ENCODE measurements at places on chromosomes 12 and 14.
A peak's percentile ranks its signal among the peaks of the same experiment; 100 is the strongest.

DNA sequence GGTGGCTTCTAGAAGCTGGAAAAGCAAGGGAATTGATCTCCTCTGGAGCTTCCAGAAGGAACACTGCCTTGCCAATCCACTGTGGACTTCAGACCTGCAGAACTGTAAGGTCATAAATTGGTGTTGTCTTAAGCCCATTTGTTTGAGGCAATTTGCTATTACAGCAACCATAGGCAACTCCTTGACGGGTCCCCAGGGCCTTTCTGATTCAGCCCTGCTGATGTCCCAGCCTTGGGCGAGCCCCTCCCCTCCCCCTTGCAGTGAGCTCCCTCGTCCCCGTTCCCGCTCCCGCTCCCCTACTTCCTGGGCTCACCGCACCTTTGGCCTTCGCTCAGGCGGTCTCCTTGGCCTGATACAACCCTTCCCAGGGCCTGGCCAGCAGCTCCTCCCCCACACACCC lies 18.9 kb upstream of the DIO3 start:
- no peak for DNase-seq

- no peak for DNase-seq
Measured at GRCh38 chr12:52342781-52343490, 21.7 kb upstream of the KRT83 start.

GRCh38 chr12:50550530-50551223 lies 45.9 kb downstream of the DIP2B start:
- DNase-seq = no peak

DNA sequence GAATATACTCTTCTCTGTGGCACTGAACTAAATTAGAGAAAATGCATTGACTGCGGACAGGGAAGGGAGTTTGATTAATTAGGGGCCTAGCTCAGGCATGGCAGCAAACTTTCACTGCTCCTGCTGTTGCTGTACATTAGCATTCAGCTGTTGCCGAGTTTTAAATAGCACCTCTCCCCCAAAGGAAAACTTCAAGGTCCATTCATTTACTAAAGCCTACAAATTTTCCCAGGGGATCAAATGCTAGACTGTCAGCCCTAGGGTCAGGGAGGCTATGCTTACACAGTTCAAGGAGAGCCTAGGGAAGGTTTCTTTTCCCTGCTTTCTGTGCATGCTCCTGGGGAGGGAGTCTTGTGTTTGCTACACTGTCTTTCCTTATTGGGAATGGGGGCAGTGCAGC lies 60.0 kb upstream of the GZMB start:
- no peak for DNase-seq

- no peak for DNase-seq
Measured at GRCh38 chr12:49843411-49843810, 505 bp upstream of the BCDIN3D start.

GRCh38 chr14:101088395-101088667 lies 184.8 kb upstream of the RTL1 start:
- no peak for DNase-seq

DNA sequence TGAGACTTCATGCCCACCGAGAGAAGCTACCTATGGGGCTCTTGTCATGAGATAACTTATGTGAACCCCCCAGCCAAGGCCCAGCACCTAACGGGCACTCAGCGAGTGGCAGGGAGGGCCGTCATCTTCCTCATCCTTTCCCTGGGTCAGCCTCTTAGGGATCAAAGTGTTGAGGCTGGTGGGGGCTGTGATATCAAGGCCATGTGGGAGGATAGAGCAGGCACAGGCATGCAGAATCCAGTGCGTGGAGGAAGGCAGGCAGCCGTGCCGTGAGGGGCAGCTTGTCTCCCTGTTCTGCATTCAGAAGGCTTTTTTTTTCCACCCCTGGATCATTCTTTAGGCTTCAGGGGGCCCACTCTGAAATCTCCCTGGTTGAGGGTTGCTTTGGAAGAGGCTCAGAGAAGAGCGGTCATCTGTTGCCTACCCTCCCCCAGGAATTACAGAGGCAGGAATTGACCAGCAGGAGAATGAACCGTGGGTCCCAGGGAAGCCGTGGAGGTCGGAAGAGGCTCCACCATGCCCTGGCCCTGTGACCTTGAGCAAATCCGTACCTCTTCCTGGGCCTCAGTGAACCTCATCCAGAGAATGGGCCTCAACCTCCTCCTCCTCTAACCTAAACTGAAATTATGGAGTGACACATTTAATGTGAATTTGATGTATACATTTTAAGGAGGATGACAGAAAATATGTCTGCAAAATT lies 62.8 kb downstream of the BEGAIN start:
- no peak for DNase-seq

DNA sequence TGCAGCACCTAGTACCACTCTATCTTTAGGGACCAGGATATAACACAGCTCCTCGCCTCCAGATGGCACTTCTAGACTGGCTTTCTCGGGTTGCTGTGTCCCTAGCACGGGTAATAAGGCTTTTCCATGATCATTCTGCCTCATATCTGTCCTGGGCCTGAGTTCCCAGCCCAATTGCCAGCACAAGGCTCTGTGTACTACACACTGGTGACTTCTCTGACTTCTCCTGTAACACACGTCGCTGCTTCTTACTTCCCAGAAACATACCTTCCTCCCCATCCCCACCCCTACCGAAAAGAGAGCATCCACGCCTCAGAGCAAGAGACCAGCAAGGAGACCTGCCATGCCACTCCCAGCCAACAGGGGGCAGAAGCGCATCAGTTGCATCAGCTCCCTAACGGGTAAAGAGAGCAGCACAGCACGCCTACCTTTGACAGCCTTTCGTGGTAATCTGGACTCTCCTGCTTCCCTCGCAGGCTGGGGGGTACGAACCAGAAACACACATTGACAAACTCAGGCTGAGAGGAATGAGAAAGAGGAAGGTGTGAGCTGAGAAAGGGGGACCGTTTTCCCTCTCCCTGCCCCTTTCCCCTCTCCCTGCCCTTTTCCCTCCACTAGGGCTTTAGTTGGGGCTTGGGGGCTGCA lies 21.2 kb upstream of the ZNF740 start:
- peak; percentile 89 for DNase-seq

DNA sequence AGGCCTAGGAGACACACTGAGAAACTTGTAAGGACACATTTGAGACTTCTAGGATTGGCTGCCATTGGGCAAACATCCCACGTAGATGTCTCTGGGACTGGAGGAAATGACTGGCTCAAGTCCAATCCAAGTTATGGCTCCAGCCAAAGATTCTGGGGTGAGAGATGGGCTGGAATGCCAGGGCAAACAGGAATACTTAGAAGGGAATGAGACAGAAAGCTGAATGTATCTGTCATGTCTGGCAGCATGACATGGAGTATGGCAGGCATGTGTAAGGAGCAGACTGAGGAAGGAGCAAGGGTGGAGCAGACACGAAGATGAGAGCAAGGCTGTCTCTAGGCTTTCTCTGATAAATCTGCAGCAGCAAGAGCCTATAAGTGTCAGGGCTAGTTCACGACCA lies 209.2 kb downstream of the PHLDA1 start:
- DNase-seq = no peak

GRCh38 chr14:76901171-76902055 lies 75.2 kb downstream of the LRRC74A start:
- no peak for DNase-seq

GRCh38 chr12:109744026-109744425 lies 30.4 kb downstream of the FAM222A start:
- no peak for DNase-seq

DNA sequence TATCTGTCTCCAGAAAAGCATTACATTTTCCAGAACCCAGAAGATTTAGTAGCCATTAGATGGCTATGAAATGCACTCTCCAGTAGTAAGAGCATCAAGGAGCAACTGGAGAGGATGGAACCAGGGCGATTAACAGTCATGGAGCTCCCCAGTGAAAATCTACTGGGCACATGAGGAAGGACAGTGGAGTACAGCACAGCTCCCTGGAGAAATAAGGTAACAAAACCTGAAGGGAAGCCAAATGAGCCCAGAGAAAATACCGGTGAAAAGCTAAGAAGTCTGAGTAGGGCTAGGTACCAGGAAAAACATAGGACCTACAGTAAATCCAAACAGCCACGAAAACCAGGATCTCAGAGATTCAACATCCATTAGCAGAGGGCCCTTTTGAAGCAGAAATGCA lies 21.6 kb downstream of the SOX5 start:
- no peak for DNase-seq

DNA sequence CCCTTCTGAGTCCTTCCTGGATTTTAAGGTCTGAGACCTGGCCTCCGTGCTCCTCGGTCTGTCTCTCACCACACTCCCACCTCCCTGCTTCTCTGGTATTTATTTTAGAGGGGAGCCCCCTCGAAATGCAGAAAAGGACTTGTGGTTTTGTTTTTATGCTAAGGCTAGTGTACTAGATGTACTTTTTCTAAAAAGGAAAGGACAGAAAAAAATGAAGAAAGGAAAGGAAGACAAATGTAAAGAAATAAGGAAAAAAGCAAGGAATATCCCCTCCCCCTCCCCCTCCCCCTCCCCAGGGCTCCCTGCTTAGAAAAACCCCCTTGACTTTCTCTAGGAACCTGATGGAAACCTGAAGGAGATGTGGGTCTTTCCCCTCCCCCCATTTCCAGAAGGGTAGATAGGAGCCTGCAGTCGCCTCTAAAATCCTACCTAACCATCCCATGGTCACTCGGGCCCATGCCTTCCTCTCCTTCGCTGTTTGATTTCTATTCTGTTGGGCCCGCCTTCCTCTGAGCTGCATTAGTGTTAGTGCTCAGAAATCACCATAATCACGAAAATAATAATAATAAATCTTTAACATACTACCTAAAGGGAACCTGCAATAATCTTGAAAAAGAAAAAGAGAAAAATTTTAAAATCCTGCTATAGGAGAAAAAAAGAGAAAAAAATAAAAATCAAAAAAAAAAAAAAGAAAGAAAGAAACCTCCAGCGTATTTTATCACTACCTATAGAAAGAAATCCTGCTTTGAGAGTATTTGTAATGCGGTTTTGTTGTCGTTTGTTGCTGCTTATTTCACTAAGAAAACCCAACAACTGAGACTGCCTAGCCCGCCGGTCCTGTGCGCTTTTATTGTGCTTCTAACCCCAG lies 3.1 kb downstream of the HOXC8 start:
- no peak for DNase-seq

GRCh38 chr12:113002155-113002554 lies 23.8 kb downstream of the OAS2 start:
- no peak for DNase-seq

DNA sequence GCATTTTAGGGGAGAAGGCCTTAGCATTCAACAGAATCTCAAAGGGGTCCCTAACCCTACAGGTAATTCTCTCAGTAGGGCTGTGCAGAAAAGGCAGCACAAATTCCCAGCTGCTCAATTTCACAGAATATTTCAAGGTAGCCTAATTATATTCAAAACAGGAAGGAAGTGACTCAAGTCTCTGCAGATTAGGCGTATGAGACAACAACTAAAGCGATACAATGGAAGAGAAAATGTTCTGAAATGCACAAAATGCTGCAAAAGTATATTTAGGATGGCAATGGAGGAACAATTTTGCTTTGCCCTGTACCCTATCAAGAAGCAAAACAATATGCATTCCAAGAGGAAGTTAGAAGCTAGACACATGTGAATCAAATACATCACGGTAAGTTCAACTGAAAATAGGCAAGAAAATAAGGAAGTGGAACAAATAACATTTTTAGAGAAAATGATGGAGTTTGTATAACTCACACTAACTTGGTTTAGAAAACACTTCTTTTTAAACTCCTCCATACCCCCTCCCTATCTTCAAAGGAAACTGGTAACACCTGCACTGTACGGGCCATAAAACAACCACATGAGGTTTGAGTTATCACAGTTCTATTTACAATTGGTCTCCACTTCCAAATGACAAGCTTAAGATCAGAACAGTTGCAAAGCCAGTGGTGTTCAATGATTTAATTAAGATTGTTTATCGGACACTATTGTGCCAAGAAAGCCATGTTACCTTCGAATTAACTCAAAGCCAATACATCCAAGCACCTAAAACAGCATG lies 1.6 kb downstream of the GIT2 start:
- DNase-seq = no peak

GRCh38 chr14:77375164-77375950 lies 1.5 kb downstream of the TMED8 start:
- DNase-seq = no peak

- peak; percentile 29 for DNase-seq
Measured at GRCh38 chr12:93766796-93767523, 89.8 kb downstream of the CRADD start.

- DNase-seq = no peak
Measured at GRCh38 chr14:103504991-103505565, 17.6 kb downstream of the CKB start.

- no peak for DNase-seq
Measured at GRCh38 chr14:88863167-88863566, 38.7 kb downstream of the TTC8 start.

DNA sequence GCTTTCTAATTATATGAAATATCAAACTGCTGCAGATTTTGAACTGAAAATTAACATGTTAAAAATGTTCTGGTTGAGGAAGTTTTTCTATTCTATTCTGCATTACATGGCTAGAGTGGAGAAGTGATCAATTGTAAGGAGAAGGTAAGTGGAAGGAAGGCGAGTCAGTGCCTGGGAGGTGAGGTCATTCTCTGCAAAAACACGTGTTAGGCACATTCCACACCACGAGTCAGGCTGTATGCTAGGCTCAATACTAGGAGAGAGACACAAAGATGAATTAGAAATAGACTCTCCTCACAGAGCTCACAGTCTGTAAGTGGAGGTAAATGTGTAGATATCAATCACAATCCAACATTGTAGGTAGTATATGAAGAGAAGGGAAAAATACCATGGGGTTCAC lies 194.1 kb downstream of the NOVA1 start:
- DNase-seq = no peak

GRCh38 chr12:111182382-111182781 lies 186.5 kb downstream of the PHETA1 start:
- DNase-seq = no peak

DNA sequence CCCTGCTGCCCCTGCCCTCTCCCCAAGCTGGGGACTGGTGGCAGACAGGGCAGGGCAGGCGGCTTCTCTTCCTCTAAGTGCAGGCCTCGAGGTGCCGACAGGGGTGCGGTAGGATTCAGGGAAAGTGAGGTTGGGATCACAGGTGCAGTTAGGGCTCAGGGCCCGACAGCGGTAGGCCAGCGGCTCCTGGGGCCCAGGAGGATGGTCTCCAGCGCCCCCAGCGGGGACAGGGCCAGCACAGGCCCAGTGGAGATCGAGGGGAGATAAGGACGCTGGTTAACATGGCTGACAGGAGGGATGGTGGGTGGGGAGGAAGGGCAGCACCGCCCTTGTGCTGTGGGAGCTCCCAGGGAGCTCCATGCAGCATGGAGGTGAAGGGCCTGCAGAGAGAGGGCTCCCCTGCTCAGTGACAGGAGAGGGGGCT lies 935 bp upstream of the CRIP1 start:
- no peak for DNase-seq

- DNase-seq = no peak
Measured at GRCh38 chr14:104135121-104135903, 3.1 kb upstream of the KIF26A start.

DNA sequence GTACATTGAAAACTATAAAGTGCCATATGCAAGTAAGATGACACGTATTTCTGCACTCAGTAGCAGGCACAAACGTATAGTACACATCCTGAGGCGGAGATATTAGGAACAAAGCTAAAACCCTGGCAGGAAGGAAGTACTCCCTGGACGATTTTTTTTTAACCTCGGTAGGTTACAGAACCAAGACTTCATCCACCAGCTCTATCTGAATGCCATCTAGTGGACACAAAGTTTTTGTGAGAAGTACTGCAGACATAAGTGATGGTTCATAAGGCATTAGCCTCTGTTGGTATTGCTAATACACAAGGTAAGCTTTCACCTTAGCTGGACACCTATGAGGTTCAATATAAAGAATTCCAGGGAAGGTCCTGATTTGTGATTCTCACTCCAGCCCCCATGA lies 83.0 kb upstream of the CCDC196 start:
- no peak for DNase-seq

All from activated T-cell treated with anti-CD3 and anti-CD28 coated beads for 4 hours (primary cell).